ENCODE measurements at places on chromosomes 3 and 15.

DNA sequence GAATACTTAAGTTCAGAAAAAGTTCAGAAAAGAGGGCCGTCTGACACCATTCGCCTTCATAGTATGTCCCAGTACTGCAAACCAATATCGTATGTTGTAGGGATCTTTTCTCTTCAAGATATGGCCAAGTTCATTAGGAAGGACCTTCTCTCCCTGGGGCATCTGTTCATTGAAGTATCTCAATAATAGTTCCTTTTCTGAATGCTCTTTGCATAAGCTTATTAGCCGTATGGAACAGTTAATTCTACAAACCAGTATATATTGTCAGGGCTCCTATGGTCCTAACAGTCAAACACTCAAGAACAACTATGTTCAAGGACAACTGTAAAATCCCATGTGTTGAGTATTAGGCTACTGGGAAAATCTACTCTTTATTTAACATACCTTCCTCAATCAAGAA is 203.1 kb downstream of the KLHL25 start:
- no peak for DNase-seq

DNA sequence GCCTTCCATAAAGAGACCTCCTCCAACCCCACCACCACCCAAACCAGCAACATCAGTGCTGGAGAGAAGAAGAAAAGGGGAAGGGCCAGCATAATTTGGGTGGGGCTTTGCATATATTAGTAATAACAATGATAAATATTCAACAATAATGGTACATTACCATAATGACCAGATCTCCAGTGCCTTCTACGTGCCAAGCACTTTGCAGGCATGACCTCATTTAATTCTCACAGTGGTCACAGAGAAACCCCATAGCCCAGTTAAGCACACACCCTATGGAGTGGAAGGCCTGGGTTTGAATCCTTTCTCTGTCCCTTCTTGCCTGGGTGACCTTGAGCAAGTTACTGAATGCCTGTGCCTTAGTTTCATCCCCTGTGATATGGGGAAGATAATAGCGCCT is 49.2 kb downstream of the CORO2B start:
- DNase-seq, result no peak

DNA sequence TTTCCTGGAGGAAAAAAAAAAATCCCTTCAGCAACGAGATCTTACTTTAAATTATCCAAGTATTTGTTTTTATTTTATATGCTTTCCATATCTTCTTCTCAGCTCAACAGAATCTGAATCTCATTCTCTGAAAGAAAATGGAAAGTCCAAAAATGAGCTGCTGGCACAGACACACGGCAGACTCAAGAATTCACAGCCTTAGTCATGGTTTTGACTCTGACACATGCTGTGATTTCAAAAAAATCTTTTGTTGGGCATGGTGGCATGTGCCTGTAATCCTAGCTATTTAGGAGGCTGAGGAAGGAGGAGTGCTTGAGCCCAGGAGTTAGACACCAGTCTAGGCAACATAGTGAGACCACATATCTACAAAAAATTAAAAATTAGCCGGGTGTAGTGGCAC is 565.0 kb downstream of the MAGI1 start:
- peak; percentile 10 for DNase-seq

DNA sequence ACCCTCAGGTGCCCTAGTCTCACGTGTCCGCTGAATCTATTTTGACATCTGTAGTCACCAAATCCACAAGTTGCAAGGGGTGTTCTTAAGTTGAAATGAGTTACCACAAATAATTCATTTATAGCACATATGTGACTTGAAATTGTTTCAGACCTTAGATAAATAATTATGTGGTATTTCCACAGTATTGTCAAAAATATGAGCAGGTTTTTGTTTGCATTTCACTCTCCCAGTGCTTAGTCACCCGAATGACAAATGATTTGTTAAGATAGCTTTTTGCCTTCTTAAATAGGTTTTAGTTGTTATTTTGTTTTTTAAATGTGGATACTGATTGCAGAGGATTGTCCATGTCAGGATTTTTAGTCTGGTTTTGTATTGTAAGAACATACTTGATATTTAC is 2.6 kb downstream of the MFSD1 start:
- no peak for DNase-seq

DNA sequence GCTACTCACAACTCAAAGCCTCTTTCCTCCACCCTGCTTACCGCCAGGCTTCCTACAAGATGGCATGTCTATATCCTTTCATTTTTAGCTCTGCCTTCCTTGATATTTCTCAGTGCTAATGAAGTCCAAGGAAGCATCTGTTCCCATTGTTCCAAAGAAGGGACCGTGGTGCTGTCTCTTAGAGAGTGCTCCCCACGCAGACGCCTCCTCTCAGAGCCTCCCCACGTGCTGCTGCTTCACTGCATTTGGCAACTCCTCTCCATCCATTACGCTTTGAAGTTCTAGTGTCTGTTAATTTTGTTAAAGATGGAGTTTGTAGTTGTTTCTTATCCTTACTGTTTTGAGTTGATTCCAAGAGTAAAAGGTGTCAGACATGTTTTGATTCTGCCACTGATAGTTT is 26.2 kb downstream of the GNB4 start:
- no peak for DNase-seq

- DNase-seq, result no peak
Observed at GRCh38 chr3:100893590-100893989, 99.6 kb downstream of the ABI3BP start.

GRCh38 chr3:2910997-2911396 is 199.2 kb downstream of the IL5RA start:
- DNase-seq, result no peak

DNA sequence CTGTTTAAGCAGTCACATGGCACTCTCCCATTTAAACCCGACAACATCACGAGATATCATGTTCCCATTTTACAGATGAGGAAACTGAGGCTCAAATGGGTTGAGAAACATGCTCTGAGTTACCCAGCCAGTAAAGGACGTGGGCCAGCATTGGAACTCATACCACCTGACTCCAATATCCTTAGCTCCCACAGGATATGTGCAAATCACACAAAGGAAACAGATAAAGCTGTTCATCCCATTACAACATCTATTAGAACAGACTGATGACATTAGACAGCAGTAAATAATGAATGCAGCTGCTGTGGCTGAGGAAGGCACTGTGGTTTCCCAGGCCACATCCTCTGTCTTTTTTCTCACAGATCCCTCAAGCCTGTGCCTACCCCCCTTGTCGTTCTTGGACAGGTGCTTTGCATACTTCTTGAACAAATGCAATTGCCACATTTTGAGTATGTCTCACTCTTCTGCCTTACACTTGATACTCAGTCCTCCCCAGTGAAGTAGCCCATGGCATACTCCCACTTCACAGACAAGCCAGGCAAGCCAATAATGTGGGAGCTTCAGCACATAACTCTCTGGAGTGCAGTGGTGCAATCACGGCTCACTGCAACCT is 17.7 kb downstream of the FRMD4B start:
- DNase-seq, result no peak

GRCh38 chr3:60009931-60010478 is 960.2 kb upstream of the CFAP20DC start:
- DNase-seq, result no peak

DNA sequence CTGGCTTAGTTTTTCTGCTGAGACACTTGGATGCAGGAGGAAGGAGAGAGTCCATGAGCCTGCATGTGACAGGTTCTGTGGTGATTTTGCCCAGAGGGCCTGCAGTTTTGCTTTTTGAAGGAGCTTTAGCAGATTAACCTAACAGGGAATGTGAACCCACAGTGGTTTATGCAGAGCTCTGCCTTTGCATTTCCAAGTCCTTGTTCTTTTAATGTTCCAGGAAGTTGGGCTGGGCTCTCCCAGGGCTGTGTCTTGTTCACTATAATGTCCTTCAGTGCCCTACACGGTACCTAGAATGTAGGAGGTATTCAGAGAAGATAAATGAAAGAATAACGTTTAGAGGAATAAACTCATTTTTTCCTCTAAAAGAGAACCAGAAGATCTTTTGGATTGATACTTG is 50.3 kb downstream of the PCCB start:
- DNase-seq, result no peak

Measured in GM04504 (cell line).